ENCODE measurements at places on chromosomes 16 and 17.

- no peak for DNase-seq
These were observed 77.5 kb downstream of the ANKRD11 start for GRCh38 chr16:89412811-89413210.

- DNase-seq, result no peak
These were observed 914 bp downstream of the MAP1LC3B start for GRCh38 chr16:87392821-87393679.

GRCh38 chr17:73628642-73629552, 15.3 kb downstream of the SDK2 start:
- no peak for DNase-seq

DNA sequence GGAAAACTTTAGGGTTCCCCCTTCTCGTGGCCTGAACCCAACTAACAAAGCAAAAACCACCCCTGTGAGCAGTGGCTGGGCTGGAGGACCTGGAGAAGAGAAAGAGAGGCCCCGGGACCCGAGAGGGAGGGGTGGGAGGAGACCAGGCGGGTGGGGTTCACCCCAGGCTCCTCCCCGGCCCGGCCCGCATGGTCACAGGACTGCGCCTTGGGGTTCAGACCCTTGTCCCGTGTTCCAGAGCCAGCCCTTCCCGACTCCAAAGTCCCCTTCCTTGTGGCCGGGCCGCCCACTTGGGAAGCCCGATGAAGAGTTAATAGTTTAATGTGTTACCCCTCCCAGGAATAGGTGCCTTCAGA, 852 bp downstream of the MARVELD3 start:
- no peak for DNase-seq

DNA sequence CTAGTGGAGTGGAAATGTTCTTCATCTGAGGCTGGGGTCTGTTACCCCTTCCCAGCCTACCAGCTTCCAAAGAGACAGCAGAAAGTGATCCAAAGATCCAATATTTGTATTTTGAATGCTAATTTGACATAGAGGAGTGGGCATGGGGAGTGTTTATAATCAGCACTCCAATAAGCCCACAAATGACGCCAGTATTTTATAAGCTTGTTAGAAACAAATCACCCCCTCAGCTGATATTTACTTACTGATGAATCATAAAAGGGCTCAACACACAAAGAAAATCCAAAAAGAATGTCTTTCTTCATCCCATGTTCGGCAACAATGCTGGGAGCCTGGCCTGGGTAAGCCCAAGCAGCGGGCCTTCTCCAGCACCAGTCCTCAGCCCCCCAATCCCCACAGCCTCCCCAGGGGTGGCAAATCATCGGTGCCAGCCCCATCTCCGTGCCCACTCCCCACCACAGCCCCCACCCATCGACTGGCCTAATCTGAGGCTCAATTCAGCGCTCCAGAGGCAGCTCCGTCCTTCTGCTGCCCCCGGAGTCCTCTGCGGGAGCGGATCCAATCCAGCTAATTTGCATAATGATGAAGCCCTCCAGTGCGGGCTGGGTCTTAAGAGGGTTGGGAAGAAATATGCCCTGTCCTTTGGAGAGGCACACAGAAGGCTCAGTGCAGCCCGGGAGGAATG, 169.5 kb downstream of the C16orf78 start:
- DNase-seq, result no peak

GRCh38 chr16:66871840-66872239, 8.5 kb upstream of the PDP2 start:
- DNase-seq, result no peak

DNA sequence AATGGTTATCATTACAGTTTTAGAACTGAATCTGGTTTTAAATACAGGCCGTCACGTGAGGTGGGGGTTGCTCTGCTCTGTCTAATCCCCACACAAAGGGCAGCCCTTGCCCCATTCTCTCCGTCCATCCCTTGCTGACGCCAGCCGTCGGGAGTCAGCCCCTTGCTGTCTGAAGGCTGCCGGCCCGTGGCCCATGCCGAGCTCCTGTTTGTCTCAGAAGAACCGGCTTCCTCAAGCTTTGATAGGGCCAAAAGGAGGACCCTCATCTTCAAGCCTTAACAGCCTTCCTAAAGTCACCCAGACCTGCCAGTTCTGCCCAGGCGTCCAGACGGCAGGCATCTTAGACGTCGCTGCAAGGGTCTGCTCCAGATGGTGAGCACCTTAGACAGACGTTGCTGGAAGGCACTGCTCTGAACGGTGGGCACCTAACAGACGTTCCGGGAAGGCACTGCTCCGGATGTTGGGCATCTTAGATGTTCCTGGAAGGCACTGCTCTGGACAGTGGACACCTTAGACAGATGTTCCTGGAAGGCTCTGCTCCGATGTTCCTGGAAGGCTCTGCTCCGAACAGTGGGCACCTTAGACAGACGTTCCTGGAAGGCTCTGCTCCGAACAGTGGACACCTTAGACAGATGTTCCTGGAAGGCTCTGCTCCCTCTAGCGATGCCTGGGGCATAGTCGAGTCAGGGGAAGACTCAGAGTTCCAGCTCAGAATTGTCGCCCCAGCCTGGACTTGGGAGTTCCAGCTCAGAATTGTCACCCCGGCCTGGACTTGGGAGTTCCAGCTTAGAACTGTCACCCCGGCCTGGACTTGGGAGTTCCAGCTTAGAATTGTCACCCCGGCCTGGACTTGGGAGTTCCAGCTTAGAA, 35.1 kb upstream of the CHMP6 start:
- DNase-seq, result no peak

GRCh38 chr16:82535764-82536163, 91.0 kb upstream of the CDH13 start:
- DNase-seq, result no peak

DNA sequence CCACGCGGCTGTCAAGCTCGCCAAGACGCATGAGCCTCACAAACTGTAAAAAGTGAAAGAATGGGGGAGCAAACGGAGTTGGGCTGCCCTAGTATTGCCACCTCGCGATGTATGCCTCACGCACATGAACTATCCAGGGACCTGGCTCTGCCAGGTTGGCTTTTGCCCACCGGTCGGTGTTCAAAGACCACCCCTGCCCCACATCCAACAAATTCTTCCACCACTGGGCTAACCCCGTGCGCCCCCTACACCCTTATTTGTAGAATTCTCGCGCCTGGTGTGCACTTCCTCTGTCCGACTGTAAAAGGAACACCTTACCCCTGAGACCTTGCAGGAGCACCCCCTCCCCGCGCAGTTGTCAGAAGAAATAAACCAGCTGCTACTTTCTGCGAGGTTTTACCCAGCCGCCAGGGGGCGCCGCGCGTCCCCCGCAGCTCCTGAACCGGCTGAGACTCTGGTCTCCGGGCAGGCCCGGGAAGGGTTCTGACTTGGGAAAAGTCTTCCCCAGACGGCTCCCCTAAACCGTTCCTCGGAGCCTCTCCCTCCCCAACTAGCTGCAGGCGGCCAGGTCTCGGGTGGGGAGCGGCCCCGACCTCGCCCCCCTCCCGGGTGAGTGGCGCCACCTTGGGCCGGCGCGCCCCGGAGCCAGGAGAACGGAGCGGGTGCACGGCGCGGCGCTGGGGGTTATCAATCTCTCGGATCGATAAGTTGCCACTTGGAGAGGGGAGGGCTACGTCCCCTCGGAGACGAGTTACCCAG, 1.7 kb upstream of the ZNF423 start:
- DNase-seq, result no peak

DNA sequence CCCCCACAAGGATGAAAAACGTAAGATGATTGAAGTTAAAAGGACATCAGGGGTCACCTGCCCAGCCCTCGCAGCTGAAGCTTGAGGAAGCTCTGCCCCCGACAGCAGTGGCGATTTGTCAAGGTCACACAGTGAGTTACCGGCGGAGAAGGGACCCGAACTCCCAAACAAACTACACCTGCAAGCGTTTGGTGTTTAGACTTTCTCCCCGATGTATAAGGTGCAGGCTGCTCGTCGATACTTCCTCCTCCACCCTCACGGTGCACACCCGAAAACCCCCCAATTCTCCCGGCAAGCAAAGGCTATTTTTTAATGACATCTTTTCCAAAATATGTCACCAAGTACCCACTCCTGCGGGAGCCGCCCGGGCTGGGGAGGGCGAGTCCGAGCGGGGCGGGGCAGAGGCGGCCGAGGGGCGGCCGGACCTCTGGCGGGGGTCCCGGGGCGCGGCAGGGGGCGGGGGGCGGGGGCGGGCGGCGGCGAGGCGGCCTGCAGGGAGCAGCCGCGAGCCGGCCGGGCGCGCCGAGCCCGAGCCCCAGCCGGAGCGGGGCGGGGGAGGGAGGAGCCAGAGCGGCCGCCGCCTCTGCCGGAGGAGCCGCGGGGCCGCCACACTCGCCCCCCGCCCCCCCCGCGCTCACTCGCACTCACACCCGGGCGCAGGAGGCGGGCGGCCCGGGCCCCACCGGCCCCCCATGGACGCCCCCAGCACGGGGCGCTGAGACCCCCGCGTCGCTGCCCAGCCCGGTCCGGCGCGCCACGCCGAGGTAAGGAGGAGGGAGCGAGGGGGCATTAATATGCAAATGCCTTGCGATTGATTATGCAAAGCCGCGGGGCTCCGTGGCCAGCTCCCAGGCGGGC, at the start of gene THRA:
THRA (plus strand) TSS at position 637 of the 858 bp plus-strand sequence. CDS start 11,524 bp downstream, outside the sequence.
- no peak for DNase-seq

GRCh38 chr16:2295056-2295798, 27.3 kb upstream of the RNPS1 start:
- DNase-seq, result no peak

Measured in vagina (tissue), 2 donors.